SW 1271 (cell line): ENCODE measurements at places on chromosomes 12 and 14.

- no peak for DNase-seq
Measured at GRCh38 chr14:86357119-86357518, 827.2 kb downstream of the FLRT2 start.

GRCh38 chr14:97706819-97707218 is 909.6 kb downstream of the VRK1 start:
- no peak for DNase-seq

- DNase-seq, result no peak
Measured at GRCh38 chr12:125892276-125892675, 827.0 kb downstream of the AACS start.

DNA sequence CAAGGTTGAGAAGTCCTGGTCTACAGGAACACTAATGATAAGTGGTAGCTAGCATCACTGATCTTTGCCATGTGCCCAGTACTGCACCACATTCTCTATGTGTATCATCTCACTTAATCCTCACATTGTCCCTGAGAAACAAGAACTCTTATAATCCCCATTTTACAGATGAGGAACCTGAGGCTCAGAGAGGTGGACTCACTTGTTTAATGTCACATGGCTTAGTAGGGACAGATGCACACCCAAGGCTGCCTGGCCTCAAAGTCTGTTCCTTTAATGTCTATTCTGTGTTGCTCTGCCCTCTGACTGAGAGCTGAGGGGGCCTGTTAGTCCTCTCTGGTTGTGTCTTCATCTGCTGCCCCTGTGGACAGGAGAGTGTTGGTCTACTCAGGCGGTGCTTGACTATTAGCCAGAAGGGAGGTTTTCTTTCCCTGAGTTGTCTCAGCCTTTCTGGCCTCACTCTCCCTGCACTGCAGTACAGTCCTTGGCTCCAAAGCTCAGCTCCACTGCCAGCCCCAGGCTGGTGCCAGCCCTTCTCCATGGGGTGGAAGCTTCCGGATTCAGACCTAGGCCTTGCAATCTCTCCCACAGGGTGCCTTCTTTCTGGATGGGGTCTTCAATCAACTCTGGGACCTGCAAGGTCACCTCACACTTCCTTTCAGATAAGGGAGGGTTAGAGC is 4.9 kb upstream of the DYNLL1 start:
- no peak for DNase-seq
